GM04503 (cell line): ENCODE measurements at places on chromosomes 11 and 22.

GRCh38 chr11:98710986-98711385, 309.8 kb upstream of the CNTN5 start:
- DNase-seq, result no peak

DNA sequence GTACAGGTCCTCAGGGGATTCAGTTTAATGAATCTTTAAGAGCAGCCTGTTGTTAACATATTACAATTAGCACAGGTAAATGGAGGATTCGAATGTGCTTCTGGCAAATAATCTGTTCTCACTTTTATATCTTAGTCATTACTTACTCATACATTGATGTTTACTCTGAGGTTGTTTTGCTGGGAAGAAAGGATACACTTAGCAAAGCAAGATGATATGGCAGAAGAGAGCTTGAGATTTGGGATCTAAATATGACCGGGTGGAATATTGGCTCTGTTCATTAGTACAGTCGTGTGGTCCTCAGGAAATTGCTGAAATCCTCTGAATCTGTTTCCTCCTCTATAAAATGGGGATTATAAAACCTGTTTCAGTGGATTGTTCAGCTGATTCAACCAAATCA, 59.7 kb downstream of the SPON1 start:
- no peak for DNase-seq

DNA sequence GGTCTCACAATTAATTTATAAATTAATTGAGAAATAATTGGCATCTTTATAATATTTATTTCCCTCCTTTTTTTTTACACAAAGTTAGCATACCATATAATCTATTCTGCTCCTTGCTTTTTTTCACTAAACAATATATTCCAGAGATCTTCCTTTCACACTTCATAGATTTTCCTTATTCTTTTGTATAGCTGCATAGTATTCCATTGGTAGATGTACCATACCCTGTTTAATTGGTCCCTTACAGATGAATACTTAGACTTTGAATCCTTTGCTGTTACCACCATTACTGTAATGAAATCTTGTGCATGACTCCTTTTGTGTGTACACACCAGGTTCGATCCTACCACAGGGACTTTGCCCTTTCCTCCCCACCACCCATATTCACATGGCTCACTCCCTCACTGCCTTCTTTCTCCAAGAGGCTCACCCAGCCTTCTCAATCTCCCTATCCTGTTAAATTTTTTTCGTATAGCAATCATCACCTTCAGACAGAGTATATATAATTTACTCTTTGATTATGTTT, 48.9 kb downstream of the RBX1 start:
- DNase-seq, result no peak

GRCh38 chr11:60869451-60869825, 2.1 kb downstream of the ZP1 start:
- no peak for DNase-seq

DNA sequence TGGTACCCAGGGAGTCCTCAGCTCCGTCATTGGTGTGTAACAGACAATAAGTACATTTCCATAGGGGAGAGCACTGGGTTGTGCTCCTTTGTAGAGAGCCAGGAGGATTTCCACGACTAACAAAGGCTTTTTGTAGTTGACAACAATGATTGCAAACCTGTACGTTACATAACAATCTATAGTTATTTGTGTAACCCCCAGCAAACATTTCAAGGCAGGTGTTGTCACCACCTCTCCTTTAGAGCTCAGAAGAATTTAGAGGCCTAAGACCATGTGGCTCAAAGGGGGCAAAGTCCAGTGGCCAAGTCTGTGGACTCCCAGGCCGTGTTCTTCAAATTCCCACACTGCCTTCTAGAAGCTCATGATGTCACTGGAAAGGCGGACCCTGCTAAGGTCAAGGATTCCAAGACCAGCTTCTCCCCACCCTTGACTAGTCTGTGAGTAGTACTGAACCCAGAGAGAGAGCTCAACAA, 15.8 kb downstream of the RPL27A start:
- DNase-seq, result no peak

GRCh38 chr11:27965559-27965958, 142.4 kb downstream of the KIF18A start:
- no peak for DNase-seq

- DNase-seq, result no peak
Measured at GRCh38 chr11:64519541-64519940, 71.5 kb upstream of the SLC22A12 start.

- DNase-seq, result no peak
Measured at GRCh38 chr11:81373986-81374385, 1359.7 kb downstream of the FAM181B start.

DNA sequence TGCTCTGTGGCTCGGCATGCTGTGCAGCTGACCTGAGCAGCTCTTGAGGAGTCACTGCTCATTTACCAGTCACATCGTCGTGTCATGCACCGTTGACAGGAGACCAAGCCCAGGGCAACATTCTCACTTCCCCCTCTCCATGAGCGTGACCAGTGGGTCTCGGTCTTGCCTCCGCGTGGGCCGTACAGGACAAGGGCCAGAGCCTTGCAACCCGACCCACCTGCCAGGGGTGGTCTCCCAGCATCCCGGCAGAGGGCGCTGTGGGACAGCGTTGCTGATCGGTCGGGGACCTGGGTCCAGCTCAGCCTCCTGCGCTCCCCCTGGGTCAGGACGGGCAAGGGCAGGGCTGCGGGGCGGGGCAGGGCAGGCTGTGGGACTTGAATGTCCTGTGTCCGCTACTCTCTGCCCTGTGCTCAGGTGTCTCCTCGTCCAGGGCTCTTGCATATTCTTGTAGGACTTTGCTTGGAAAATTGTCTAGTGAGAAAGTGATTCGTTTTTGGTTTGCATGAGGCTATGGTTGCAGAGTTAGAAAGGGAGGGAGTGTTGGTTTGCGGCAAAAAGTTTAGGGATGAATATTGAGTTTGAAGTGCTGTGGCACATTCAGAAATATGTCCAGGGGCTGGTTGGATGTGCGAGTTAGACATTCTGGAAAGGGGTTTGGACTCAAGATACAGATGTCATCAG, 16.2 kb downstream of the EIF4G2 start:
- DNase-seq, result no peak

GRCh38 chr22:32932176-32932575, 126.0 kb downstream of the SYN3 start:
- DNase-seq, result peak; percentile 31

DNA sequence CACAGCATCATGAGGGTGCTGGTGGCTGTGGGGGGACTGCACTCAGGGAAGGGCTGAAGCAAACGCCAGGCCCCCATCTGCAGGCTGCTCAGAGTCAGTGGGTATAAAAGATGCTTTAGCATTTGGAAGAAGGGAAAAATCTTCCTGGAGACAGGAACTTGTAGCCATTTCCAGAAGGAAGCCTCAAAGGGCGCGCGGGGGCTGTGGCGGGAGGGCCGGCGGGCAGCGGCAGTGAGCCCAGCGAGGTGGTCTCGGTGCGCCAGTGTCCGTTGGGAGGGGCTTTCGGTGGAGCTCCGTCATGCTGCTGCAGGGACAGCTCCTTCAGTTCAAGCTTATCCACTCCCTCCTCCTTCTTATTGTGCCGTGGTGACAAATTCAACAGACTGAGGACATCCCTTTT, 63.0 kb upstream of the PITPNB start:
- DNase-seq, result no peak

DNA sequence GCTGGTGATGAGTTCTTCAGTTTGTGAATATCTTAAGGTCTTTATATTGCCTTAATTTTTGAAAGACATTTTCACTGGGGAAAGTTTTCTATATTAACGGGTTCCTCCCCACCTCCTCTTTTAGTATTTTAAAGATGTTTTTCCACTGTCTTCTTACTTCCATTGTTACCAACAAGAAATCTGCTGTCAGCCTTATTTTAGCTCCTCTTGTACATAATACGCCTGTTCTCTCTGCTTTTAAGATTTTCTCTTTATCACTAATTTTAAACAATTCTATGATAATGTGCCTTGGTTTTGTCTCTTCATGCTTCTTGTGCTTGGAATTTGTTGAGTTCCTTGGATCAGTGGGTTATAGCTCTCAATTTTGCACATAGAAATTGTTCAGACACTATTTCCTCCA, 280.4 kb downstream of the DCDC1 start:
- no peak for DNase-seq

- no peak for DNase-seq
Measured at GRCh38 chr11:102552447-102553194, 22.1 kb upstream of the MMP7 start.

- DNase-seq, result no peak
Measured at GRCh38 chr11:117908109-117908895, 20.9 kb downstream of the TMPRSS13 start.

- no peak for DNase-seq
Measured at GRCh38 chr11:9075556-9075955, 15.8 kb downstream of the SCUBE2 start.

GRCh38 chr11:73152861-73153483, 10.9 kb upstream of the FCHSD2 start:
- DNase-seq, result no peak

- DNase-seq, result no peak
Measured at GRCh38 chr11:9745411-9746211, 81.7 kb downstream of the SWAP70 start.

DNA sequence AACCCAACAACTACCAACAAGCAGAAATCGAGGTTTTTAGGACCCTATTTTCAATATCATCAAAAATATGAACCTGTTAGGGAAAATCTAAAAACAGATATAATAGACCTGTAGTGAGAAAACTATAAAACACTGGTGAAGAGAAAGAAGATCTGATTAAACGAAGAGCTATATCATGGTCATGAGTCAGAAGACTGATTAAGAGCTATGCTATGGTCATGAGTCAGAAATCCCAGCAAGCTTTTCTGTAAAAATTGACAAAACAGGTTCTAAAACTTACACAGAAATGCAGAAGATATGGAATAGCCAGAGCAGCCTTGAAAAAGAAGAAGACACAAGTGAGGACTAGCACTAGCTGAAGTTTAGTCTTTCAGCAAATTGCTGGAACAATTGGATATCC, 345.0 kb downstream of the TBC1D22A start:
- peak; percentile 31 for DNase-seq

GRCh38 chr11:106683435-106683834, 334.8 kb downstream of the GUCY1A2 start:
- DNase-seq, result no peak

GRCh38 chr11:78641541-78641940, 66.9 kb upstream of the NARS2 start:
- DNase-seq, result peak; percentile 13
